Stromal cell of bone marrow (primary cell): ENCODE measurements at places on chromosomes 4 and X.
A peak's percentile ranks its signal among the peaks of the same experiment; 100 is the strongest.

GRCh38 chr4:108611365-108611764 lies 9.0 kb upstream of the RPL34 start:
- DNase-seq, result no peak

DNA sequence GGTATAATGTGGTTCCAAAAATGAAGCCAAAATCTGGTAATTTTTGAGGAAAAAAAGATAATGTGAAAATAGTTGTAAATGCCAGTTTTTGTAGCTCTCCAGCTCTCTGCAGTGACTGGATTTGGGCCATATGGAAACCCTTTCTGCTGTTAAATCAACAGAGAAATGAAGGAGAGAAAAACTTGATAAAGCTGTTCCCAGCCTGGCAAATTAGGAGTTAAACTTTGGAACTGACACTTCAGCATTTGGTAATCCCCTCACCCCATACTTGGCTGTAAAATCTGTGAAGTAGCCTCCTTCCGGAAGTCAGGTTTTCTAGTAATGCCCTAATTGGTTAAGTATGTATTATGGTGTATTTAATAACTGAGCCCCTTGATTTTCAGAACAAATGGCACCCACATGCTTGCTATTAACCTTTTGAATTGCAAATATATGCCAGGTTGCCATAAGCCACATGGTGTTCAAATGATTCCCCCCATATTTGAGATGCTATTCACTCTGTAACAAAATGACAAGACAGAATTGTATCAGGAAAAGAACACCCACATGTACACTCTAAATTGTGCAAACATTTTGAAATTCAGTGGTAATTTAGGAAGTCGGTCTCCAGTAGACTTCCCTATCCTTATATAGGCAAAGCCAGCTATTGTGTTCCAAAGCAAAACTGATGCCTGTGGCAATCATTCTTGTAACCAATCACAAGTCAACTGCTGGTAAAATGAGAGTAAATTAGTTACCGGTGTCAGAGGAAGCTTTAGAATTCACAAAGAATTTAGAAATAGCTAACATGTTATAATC lies 96.3 kb upstream of the ADAMTS3 start:
- DNase-seq, result no peak

GRCh38 chr4:16967722-16968121 lies 69.3 kb upstream of the LDB2 start:
- peak; percentile 53 for DNase-seq

GRCh38 chr4:182896421-182896820 lies 20.8 kb downstream of the DCTD start:
- no peak for DNase-seq

GRCh38 chr4:161132715-161133425 lies 1030.9 kb downstream of the FSTL5 start:
- DNase-seq, result no peak

DNA sequence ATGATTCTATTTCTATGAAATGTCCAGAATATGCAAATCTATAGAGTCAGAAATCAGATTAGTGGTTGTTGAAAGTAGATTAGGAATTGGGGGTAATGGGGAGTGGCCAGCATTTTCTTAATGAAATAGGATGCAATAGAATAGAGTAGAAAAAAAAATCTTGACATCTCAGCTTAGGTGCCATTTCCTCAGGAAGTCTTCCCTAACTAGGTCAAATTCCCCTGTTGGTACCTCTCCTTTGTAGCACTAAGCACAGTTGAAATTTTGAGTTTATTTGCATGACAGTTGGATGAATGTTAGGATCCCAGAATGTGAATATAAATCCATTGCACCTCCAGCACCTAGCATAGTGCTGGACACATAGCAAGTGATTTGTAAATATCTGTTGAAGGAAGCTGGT lies 30.0 kb upstream of the PDK3 start:
- no peak for DNase-seq

DNA sequence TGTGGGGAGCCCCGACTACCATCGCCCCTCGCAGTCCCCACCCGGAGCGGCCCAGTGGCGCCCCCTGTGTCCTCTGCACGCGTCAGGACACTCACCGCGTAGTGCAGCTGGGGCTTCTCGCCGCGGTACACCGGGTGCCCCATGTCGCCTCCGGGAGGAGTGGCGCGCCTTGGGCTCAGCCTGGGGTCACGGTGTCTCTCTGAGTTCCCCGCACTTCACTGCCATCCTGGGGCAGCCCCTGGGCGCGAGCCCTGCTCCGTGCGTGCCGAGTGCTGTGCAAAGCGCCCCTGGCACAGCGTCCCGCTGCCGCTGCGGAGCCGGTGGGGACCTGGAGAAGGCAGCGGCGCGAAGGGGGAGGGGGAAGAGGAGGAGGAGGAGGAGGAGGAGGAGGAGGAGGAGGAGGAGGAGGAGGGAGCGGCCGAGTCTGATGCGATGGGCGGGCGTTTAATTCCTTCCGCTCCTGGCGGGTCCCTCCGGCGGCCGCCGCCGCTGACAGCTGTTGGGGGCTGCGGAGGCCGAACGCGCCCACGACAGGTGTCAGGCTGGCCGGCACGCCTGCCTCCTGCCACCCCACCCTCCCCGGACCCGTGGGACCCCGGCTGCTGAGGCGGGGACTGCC lies 134.3 kb downstream of the AMELX start:
- no peak for DNase-seq

GRCh38 chr4:112546476-112546875 lies 30.5 kb upstream of the NEUROG2 start:
- DNase-seq, result no peak

DNA sequence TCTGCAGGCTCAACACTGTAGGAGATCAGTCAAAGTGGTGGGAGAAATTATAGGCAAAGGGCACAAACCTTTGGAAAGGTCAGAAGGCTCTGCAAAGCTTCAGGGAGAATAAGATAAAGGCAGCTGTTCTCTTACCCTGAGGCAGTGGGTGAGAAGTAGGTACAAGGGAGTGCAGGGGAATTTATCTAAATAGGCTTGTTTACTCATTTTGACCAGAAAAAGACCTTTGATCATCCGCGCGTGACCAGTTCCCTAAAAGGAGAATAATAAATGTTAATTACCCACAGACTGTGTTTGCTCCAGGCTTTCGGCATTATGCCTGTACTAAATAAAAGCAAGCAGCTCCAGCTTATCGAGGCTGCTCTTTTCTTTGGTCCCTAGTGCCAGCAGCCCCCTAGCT lies 9.3 kb downstream of the FGFBP2 start:
- DNase-seq, result no peak

DNA sequence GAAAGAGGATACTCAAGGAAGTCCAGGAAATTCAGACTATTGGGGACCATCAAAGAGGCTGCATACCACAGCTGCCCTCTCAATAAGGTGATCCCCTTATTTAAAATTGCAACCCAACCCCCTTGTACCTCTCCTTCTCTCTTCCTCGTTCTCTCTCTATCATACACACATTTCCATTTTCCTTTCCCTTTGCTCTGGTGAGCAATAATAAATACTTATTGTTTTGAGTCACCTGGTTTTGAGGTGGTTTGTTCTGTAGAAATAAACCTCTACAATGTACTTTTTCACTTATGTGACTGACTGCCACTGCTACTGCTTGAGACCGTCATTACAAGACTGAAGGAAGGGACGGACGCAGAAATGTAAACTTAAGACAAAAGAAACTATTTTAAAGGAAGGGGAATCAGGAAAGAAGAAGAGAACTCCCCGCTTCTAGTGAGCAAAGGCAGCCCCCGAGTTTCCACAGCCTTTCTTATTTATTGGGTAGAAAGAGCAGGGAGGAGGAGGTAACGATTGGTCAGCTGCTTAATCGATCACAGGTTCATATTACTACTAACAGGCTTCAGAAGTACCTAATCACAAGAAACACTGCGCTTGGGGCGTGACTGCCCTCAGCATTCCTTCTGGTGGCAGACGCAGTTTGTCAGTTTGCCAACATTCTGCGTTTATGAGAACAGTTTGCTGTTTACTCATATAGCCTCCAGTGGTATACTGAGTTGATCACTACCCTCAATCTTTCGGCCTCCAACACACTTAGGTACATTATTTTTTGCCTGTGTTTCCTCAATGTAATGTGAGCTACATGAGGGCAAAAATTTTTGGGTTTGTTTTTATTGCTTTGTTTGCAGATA lies 16.9 kb upstream of the TMEM165 start:
- no peak for DNase-seq

GRCh38 chr4:173246719-173247118 lies 78.1 kb downstream of the GALNT7 start:
- DNase-seq, result no peak

GRCh38 chr4:44493924-44494323 lies 45.3 kb upstream of the KCTD8 start:
- DNase-seq, result no peak

- no peak for DNase-seq
Observed at GRCh38 chr4:148062301-148062950, 330.5 kb downstream of the ARHGAP10 start.

DNA sequence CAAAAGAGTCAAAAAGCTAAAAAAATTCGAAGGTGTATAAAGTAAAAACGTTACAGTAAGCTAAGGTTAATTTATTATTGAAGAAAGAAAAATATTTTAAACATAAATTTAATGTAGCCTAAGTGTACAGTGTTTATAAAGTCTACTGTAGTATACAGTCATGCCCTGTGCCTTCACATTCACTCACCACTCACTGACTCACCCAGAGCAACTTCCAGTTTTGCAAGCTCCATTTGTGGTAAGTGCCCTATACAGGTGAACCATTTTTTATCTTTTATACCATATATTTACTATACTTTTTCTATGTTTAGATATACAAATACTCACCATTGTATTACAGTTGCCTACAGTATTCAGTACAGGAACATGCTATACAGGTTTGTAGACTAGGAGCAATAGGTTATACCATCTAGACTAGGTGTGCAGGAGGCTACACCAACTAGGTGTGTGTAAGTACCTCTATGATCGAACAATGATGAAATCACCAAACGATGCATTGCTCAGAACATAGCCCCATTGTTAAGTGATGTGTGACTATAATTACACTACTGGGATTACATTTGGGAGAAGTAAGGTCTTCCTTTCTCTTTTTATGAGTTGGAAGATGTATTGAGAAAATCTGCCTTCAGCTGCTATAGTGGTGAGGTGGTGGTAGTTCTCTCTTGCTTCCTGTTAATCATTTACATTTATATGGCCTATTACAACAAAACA lies 27.2 kb downstream of the TMSB4X start:
- DNase-seq, result no peak

- DNase-seq, result no peak
Observed at GRCh38 chr4:139754938-139755337, 89.3 kb downstream of the MGST2 start.

DNA sequence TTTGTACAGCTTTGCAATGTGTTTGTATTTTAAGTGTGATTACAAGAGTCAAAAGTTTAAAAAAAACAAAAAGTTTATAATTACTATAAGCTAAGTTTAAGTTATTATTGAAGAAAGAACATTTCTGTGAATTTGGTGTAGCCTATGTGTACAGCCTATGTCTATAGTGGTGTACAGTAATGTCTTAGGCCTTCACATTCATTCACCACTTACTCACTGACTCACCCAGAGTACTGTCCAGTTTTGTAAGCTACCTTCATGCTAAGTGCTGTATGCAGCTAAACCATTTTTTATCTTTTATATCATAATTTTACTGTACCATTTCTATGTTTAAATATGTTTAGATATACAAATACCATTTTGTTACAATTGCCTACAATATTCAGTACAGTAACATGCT lies 182.3 kb downstream of the RPA4 start:
- no peak for DNase-seq

DNA sequence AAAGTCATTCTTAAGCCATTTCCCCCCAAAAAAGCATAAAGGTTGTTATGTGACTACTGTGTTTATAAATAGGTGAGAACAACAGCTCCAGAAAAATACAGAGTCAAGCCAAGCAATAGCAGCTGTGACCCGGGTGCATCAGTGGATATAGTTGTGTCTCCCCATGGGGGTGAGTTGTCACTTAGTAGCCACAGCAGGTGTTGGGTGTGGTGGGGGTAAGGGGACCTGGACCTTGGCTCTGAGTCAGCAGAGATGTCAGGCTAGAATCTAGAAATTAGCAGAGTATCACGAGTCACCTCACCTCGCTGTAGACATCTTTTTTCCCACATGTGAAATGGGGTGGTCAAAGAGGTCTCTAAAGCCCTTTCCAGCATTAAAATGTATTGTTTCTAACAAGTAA lies 42.4 kb downstream of the MOSPD2 start:
- DNase-seq, result no peak

DNA sequence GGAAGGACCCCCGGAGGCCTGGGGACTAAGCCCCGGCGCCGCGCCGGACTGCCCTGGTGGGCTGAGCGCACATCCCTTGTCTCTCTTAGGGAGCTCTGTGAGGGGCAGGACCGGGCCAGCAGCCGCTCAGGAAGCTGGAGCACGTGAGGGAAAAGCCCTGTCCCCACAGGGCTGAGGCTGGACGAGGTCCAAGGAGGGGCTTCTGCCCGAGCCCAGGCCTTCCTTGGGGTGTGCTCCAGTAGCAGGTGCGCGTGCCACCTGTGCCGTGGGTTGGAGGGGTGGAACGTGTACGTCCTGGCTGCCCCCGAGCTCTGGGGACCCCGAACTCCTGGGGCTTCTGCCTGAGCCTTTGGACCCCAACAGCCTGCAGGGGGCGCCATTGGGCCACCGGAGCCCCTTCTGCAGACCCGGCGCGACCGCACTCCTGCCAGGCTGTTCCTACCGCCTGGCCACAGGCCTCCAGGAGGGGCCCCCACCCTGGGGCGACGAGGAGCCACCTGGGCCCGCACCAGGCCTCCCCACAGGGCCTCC lies 27.2 kb downstream of the TACC3 start:
- peak; percentile 13 for DNase-seq

GRCh38 chr4:11497972-11498371 lies 69.3 kb upstream of the HS3ST1 start:
- no peak for DNase-seq

DNA sequence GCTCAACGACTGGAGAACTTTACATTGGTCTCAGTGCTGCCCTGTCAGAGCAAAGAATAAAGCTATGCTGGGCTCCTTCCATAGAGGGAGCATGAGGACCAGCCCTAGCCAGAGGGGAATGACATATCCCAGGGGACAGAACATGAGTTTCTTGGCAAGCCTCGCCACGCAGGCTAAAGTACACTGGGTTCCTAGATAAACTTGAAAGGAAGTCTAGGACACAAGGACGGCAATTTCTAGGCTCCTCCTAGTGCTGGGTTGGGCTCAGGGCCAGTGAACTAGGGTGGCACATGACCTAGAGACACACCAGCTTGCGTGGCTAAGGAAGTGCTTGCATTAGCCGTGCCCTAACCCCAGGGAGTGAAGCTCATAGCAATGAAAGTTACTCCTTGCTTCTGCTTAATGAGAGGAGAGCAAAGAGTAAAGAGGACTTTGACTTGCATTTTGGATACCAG lies 141.0 kb downstream of the MAB21L2 start:
- peak; percentile 28 for DNase-seq

DNA sequence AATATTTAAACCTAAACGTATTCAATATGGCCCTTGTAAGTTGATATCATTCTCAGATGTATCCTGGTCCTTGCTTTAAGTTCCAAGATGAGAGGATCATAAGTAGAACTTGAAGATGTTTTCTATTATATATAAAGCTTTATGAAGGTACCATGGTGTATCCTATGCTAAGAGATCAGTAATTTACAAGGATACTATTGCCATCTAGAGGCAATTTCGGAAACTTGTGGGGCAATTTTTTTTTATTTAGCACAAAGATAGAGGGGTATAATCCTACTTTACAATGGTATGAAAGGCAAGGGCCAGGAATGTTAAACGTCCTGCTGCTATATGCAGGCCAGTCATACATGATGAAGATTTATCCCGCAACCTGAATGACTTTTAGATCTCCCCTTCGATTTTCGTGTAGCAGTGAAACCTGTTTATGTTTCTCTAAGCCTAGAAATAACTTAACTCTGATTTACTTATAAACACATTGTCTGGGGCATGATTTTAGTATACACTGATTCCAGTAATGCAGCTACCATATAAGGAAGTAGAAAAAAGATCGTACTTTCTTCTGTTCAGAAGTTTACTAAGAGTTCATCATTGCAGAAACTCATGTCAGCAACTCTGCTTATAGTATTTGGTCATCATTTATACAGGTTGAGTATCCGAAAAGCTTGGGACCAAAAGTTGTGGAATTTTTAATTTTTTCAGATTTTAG lies 2.6 kb downstream of the SLC25A31 start:
- DNase-seq, result peak; percentile 18
